NCI-H524 treated with DMSO at 0.1 percent for 48 hours (cell line): ENCODE measurements at places on chromosomes 12 and 14.

DNA sequence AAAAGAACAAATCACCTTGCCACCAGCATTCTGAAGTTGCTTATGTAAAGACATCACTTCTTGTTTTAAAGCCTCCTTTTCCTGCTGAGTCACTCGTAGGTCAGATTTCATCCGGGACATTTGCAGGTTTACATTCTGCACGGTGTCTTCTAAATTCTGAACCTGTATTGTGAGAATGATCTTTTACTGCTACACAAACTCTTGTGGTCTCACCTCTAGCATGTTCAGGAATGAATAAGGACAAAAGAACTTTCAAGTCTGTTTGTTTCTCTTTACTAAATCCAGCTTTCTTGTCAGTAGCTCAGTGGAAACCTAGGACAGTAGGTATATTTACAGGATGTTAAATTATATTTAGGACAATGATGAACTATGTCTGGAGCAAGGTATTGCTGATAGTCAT, 73.5 kb upstream of the SAV1 start:
- DNase-seq, result no peak

DNA sequence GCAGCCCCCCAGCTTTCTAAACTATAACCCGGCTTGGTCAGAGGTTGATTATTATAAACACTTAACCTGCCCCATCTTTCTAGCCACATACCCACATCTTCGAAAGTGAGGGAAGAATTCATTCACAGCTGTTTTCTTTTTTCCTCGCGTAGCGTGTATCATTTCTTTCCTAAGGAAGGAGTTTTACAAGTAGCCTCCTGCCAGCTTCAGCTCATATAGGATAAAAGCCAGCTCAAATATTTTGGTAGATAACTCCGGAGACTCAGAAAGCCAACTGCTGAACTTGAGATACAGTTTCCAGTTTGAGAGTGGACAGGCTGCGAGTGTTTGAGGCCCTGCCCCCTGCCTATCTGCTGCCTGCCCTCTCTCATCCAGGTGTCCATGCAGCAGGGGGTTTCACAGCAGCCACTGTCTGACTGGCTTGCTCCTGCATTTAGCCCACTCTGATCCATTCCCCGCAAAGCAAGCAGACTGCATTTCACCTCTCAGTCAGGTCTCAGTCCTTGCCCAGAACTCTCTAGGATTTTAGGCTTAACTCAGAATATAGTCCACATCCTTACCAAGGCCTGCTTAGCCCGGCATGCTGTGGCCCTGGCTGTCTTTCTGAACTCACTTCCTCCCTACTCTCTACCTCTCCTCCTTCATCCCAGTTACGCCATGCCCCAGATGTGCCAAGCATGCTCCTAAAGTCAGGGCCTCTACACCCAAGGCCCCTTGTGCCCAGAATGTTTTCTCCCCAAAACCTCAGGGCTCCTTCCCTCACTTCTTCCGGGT, 46.9 kb downstream of the EVL start:
- no peak for DNase-seq

GRCh38 chr12:104213952-104214351, 1.6 kb upstream of the TXNRD1 start:
- DNase-seq, result no peak

GRCh38 chr14:30287579-30288445, 271.1 kb upstream of the G2E3 start:
- DNase-seq, result no peak

DNA sequence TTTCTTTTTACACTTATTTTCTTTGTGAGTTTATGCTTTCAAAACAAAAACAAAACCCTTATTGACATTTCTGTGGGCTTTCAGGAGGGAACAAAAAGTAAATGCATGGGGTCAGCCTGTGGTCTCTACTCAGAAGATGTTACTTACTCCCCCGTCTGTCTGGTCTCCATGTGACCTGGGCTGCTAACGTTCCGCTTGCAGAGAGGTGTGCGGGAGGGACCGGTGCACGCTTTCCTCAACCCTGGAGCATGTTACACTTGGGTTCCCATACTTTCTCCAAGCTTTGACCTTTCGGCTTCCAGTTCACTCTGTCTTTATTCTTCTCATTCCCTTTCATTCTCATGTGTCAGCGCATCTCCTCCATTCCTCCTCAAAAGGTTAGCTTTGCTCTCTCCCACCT, 36.5 kb downstream of the ZC3H14 start:
- DNase-seq, result no peak

DNA sequence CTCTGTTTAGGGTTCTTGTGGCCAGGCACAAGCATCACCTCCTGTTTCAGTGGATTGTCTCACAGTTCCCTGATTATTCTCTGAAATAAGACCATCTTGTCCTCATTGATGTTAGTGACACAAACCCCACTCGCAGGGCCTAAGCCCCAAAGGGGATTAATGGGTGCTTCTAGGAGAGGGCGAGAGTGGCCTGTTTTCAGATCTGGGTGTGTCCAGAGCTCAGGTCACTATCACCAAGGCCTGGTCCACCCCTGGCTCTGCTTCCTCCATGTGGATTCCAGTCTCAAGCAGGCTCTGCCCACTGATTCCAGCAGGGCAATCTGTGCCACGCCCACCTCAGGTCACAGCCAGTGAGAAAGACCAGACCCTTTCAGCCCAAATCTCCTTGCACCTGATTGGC, 361.9 kb downstream of the ADGRD1 start:
- DNase-seq, result no peak

GRCh38 chr12:79275631-79276030, 411.1 kb downstream of the SYT1 start:
- no peak for DNase-seq

GRCh38 chr12:122155705-122156104, 18.3 kb downstream of the IL31 start:
- DNase-seq, result no peak

- DNase-seq, result no peak
These were observed 62.4 kb downstream of the MAP4K5 start for GRCh38 chr14:50469982-50470381.
